ENCODE measurements at places on chromosomes 5 and 9. TPM values are rescaled to one million over a fixed set of nuclear protein-coding genes. Genes with fewer than 3 reads are reported as not detected.

GRCh38 chr5:151885138-151885908, 39.3 kb downstream of the GLRA1 start:
- DNase-seq = no peak

DNA sequence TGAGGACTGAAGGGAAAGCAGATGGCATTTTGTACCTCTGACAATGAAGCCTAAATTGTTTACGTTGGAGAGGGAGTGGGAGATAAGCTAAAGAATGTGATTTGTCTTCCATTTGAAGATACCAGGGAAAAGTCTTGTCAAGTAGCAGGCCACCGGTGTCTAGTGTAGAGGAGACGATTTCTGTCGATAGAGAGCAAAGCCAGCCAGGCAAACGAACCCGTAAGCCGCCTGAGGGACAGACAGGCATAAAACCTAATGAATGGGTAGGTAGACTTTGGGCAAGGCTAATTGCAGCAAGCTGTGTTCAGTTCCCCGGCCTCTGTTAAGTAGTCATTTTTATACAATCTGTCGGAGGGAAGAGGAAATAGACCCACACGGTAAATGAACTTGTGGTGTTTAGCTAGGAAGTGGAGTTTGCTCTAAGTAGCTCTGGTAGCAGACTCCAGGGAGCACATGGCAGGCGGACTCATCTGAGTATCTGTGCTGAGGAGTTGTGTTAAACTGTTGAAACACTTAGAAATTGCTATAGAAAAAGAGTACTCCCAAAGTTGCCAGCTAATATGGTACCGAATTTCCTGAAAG, 28.8 kb downstream of the SMARCA2 start:
- DNase-seq = peak; percentile 60

DNA sequence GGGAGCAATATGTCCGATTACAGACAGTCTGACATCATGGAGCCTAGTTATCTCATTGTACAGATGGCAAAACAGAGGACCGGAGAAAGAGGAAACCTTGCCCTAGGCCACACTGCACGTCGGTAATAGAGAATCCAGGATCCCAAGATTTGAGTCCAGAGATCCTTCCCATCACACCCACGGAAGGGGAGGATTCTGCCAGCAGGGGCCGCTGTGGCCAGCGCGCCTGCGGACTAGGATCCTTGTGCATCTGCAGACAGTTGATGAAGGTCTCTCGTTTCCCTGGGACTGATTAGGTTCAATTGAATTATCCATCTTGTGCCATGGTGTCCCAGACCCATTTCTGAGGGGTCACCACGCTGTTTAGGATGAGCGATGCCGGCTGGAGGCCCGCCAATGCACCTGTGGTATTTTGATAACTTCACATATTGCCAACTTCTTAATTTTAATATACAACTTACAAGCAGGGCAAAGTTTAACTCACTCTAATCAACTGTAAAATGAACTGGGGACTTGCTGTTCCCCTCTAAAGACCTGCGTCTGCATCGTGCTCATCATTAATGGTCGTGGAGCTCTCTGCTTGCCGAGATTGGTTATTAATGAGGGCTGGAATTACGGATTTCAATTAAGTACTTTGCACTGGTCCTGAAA, 592.7 kb upstream of the BRINP1 start:
- DNase-seq = no peak

EPB41L4B gene
- polyA plus RNA-seq = 35.5 TPM
